ENCODE measurements at places on chromosomes 11 and 22. TPM values are rescaled to one million over a fixed set of nuclear protein-coding genes. Genes with fewer than 3 reads are reported as not detected.

- no peak for DNase-seq
Measured at GRCh38 chr11:78731027-78731426, 156.4 kb upstream of the NARS2 start.

- no peak for DNase-seq
Measured at GRCh38 chr11:44572884-44573283, 7.4 kb downstream of the CD82 start.

- DNase-seq, result no peak
Measured at GRCh38 chr22:42754658-42755057, 34.0 kb upstream of the A4GALT start.

DNA sequence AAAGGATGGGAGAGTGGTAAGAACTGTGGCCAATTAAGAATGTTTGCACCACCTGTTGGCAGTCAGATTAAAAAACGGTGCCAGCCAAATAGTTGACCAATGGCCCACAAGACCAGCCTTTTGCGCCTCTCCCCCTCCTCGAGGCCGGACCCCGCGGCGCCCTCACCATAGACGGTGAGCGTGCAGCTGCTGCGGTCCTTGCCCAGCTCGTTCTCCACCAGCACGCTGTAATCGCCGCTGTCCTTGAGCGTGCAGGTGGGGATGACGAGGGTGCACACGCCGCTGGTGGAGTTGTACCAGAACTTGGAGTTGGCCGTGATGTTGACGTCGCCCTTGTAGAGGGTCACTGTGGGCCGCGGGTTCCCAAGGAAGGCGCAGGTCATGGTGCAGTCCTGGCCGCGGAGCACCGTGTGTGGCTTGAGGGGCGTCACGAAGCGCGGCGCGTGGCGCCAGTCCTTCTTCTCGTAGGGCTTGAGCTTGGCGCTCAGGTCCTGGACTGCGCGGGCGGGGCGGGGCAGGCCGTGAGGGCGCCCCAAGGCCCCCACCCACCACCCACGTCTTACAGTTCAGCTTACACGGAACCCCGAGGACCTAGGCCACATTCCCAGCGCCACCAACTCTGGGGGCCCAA lies 7.2 kb downstream of the TMEM86A start:
- DNase-seq, result no peak

DNA sequence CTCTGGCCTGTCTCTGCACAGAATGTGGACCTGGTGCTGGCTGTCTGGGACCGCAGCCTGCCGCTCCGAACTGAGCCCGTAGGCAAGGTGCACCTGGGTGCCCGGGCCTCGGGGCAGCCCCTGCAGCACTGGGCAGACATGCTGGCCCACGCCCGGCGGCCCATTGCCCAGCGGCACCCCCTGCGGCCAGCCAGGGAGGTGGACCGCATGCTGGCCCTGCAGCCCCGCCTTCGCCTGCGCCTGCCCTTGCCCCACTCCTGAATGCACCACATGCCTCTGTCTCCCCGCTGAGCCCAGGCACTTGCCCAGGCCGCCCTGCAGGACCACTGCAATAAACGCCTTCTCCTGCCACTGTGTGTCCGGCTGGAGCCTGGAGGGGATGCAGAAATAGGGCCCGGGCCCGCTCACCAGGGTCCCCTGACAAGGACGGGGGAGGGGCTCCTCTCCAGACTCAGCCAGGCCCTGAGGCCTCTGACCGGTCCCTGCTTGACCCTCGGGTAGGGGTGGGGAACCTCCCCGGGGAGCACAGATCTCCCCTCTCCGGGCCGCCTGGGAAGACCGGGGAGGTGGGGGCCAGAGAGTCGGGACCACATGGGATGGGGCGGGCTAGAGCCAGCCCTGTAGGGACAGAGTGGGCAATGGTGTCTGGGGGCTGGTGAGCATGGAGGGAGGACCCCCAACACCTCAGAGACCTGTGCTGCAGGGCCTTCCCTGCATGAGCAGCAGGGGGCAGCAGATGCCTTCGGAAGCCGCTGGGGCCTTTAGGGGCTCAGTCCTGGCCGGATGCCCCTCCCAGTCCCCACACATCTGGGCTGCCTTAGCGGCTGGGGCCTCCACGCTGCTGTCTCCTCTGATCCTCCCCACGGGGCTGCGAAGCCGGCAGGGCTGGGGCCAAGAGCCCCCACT lies 1.4 kb upstream of the TNNI2 start:
- peak; percentile 82 for DNase-seq

- DNase-seq, result no peak
Measured at GRCh38 chr11:105298630-105299029, 159.1 kb upstream of the CARD18 start.

DNA sequence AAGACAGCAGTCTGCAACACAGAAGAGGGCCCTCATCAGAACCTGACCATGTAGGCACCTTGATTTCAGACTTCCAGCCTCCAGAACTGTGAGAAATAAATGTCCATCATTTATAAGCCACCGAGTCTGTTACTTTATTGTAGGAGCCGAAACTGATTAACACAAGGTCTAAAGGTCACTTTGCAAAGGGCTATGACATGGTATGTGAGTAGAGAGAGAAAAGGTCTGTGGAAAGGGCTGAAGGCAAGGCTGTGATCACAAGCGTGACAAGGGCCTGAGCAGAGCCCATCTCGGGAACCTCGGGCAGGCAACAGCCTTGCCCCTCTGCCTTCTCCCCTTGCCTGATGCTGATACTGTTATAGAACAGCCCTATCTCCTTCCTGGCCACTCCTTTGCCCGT lies 73.4 kb upstream of the TEAD1 start:
- DNase-seq, result no peak

DNA sequence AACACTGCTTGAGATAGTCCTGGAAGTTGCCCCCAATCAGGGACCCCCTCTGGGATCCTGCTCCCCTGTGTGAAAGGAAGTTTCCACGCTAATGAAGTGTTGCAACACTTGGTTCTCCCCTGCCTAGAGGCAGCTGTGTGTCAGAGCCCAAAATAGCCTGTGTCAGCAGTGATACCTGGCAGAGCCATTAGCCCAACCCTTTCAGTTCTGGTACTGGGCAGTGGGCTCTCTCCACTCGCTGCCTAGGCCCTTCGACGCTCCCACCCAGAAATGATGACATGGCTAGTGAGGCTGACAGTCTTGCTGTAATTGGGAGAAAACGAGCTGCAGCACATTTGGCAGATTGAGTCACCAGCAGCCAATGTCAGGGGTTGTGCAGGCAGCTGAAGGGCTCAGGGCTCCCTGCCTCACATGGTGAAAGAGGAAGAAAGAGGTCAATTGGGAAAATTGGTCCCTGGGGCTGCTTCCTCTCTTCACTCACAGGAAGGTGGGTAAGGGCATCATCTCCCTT lies 1.4 kb upstream of the NXF1 start:
- DNase-seq, result no peak

GRCh38 chr11:106581399-106581798 lies 436.9 kb downstream of the GUCY1A2 start:
- DNase-seq, result no peak

DNA sequence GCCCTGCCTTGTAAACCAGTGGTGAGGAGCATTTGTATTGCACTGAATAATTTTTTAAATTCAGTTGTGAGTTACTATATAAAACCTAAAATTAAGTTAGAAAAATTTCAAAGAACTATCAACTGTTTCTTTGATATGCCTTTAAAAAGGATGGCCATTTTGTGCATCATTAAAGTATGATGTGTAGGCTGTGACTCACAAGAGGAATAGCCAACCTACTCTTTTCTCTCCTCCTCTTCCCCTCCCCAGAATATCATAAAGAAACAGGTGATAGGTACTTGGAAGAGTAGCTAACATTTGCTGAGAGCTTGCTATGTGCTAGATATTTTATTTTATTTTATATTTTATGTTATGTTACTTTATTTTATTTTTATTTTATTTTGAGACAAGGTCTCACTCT lies 10.6 kb upstream of the PIK3C2A start:
- no peak for DNase-seq

DNA sequence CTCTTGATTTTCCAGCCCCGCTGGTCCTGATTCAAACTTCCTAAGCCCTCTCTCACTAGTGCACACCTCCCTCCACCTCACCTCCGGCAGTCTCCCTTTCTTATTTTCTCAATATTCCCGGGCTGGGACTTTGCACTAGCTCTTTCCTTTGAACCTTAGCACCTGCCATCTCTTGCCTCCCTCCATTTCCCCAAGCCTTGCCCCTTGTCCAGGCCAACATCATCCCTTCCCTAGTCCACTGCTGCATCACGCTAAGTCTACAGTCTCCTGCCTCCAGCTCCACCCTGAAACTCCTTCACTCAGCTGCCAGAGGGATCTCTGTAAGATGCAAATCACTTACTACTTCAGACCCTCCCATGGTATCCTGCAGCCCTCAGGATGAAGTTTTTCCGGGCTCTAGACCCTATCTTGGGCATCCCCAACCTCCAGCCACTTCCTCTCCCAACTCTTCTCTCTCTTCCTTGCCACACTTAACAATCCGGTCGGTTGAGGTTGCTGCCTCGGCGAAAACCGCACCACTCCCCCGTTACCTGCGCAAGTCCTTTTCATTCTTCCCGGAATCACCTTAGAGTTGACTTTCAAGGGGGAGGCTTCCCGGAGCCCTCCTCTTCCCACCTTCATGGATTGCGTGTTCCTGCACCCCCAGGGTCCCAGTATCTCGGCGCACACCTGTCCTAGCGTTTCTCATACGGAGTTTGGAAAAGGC lies 42.7 kb downstream of the NECTIN1 start:
- DNase-seq, result no peak

DNA sequence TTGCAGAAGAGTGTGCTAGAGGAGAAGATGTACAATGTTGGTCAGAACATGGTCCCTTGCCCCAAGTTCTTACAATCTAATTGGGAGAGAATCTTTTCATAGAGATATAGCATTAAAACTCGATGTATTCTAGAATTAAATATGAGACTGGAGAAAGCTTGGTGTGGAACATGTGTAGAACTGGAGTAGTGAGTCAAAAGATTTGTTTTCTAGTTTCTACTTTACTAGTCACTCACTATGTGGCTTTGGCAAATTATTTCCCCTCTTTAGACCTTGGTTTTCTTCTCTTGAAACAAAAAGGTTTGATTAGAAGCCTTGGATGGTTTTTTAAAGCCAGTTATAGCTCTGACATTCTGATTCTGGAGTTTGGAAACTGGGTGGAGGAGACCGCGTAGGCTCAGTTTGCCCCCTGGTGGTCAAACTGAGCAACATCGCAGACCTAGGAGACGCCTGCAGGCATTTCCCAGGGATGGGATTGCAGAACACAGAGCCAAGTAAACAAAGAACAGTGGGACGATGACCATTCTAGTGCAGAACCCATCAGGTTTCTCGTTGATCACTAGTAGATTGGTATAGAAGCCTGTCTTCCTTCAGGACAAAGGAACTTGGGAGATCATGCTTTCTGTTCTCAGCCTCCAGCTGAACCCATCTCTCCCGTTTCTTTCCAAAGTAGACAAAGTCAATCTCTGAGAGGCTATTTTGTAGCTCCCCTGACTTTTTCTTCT lies 8.5 kb upstream of the CHRDL2 start:
- DNase-seq, result peak; percentile 59

- no peak for DNase-seq
Measured at GRCh38 chr11:67470337-67471002, 1.4 kb upstream of the TMEM134 start.

DNA sequence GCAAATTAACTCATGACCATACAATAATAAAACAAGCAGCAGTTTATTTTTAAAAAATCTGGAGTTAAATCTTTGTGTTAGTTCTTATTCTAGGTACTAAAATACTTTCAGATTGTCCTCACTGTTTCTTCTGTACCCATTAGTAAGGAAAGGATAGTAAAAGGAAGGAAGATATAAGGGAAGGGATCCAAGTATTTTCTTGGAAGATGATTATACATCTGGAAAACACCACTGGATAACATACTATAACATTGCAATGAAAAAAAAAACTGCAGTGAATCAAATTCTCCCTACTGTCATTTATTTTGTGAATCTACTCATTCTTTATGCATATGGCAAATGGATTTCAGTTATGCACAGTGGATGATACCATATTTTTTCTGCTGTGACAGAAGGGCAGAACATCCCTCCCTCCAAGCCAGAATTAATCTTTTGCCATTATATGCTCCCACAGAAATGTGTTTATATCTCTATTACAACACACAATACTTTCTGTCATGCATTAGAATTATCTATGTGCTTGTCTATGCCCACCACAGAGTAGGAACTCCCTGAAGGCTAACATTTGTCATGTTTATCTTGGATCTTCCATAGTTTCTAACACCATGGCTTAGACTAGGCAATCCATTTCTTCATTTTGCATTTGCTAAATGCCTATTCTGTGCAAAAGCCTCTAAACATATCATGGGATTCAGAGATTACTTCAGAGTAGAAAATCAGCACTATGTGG lies 282.3 kb upstream of the CTSC start:
- DNase-seq, result peak; percentile 61

GRCh38 chr22:29054251-29054767 lies 7.3 kb downstream of the C22orf31 start:
- no peak for DNase-seq

GRCh38 chr11:129888451-129888850 lies 6.9 kb downstream of the NFRKB start:
- no peak for DNase-seq

GRCh38 chr11:127106938-127107337 lies 106.4 kb upstream of the KIRREL3 start:
- DNase-seq, result no peak

DNA sequence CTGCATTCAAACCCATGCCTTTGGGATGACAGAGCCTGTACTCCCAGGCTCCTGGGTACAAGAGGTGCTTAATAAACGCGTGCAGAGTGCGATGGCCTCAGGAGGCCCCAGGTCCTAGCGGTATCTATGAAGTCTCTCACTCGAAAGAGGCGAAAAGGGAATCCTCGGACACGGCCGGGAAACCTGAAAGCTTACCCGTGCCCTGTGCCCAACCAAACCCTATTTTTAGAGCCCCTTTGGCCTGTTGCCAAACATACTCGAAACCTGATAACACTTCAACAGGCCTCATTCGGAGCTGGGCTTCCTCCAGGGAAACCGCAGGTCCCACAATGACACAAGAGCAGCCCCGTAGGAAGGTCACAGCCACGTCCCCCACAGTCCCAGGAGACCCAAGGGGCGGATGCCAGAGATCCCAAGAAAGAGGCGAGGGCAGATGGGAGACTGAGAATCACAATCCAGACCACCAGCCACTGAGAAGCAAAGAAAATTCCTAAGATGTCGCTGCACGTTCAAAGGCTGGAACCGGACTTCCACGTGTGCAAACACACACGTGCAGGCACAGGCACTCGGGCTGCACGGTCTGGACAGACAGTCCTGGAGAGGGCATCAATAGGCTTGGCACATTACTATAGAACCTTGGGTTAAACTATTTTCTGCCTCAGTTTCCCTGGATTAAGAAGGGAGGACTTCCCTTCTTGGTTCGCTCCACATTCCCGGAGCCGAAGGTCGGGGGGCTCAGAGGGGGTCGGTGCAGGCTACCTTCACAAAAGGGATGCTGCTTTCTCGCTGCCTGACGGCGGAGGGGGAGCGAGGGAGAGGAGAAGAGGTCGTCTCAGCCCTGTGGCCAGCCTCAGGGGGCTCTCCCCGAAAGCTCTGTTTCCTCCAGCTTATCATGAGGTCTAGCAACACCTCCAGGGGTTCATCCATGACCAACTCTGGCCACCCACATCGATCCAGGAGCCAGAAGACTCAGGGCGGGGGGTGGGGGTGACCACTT lies 8.2 kb downstream of the PDGFB start:
- no peak for DNase-seq

Gene OR2AT4
- total RNA-seq, result not detected

Gene KRTAP5-2
- total RNA-seq, result 3.1 TPM

Gene SLC17A6
- 0.10 TPM for total RNA-seq

Gene TRIM48
- not detected for total RNA-seq

Gene MUC6
- under 0.01 TPM for total RNA-seq

Gene MADD
- 28.8 TPM for total RNA-seq

All from skin of body (tissue), 3 donors.